Naive thymus-derived CD4-positive, alpha-beta T cell (primary cell): ENCODE measurements at places on chromosomes 7 and 10. TPM values are rescaled to one million over a fixed set of nuclear protein-coding genes. Genes with fewer than 3 reads are reported as not detected.

- no peaks in the 10 kb centered on the region for H3K27me3 ChIP-seq
- H3K4me3 ChIP-seq = no peak overlapping the region
- DNase-seq = no peak
- H3K27ac ChIP-seq = no peak overlapping the region
- no peaks in the 10 kb centered on the region for H3K4me1 ChIP-seq
Measured at GRCh38 chr7:45203459-45203858, 45.9 kb downstream of the RAMP3 start.

- peaks cover 3% of the 10 kb centered on the region for H3K36me3 ChIP-seq
- no peak overlapping the region for H3K27ac ChIP-seq
- no peaks in the 10 kb centered on the region for H3K4me1 ChIP-seq
- H3K27me3 ChIP-seq = no peaks in the 10 kb centered on the region
- no peak overlapping the region for H3K4me3 ChIP-seq
Measured at GRCh38 chr7:127713758-127714157, 61.8 kb downstream of the SND1 start.

GIMAP2 gene
- 79.4 TPM for total RNA-seq

FKBP9 gene
- total RNA-seq = 0.84 TPM

- H3K27ac ChIP-seq = no peak overlapping the region
- H3K4me1 ChIP-seq = peaks cover 13% of the 10 kb centered on the region
- no peak for DNase-seq
- H3K4me3 ChIP-seq = no peak overlapping the region
- H3K36me3 ChIP-seq = no peaks in the 10 kb centered on the region
- H3K27me3 ChIP-seq = no peaks in the 10 kb centered on the region
Measured at GRCh38 chr10:133268532-133268931, 8.1 kb downstream of the ADAM8 start.
